Fibroblast of villous mesenchyme (primary cell): ENCODE measurements at places on chromosomes 6 and 20. TPM values are rescaled to one million over a fixed set of nuclear protein-coding genes. Genes with fewer than 3 reads are reported as not detected.

FUCA2 gene
- total RNA-seq: 54.1 and 58.7 TPM in 2 replicates

PCIF1 gene
- total RNA-seq: 9.1 and 15.8 TPM in 2 replicates

ADAM33 gene
- 44.8 and 53.1 TPM in 2 replicates for total RNA-seq

ADGRB3 gene
- under 0.01 and 0.32 TPM in 2 replicates for total RNA-seq

BHLHE23 gene
- total RNA-seq: not detected in 2 replicates

TMEM151B gene
- under 0.01 TPM in 1 of 2 replicates, not detected in the other for total RNA-seq

MRAP2 gene
- total RNA-seq: not detected in 2 replicates

BNIP5 gene
- not detected in 2 replicates for total RNA-seq

MDFI gene
- total RNA-seq: not detected in 2 replicates

GSTA3 gene
- total RNA-seq: not detected in 2 replicates
